ENCODE measurements at places on chromosomes 1 and 21.

DNA sequence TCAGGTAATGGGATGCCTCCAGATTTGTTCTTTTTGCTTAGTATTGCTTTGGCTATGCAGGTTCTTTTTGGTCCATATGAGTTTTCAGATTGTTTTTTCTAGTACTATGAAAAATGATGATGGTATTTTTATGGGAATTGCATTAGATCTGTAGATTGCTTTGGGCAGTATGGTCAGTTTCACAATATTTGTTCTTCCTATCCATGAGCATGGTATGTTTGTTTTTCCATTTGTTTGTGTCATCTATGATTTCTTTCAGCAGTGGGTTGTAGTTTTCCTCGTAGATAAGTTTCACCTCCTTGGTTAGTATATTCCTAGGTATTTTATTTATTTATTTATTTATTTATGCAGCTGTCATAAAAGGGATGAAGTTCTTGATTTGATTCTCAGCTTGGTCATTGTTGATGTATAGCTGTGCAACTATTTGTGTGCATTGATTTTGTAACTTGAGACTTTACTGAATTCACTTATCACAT is 103.9 kb upstream of the DNAH14 start:
- no peak for DNase-seq

GRCh38 chr1:228374711-228375577 is 31.7 kb downstream of the TRIM11 start:
- peak; percentile 69 for DNase-seq

DNA sequence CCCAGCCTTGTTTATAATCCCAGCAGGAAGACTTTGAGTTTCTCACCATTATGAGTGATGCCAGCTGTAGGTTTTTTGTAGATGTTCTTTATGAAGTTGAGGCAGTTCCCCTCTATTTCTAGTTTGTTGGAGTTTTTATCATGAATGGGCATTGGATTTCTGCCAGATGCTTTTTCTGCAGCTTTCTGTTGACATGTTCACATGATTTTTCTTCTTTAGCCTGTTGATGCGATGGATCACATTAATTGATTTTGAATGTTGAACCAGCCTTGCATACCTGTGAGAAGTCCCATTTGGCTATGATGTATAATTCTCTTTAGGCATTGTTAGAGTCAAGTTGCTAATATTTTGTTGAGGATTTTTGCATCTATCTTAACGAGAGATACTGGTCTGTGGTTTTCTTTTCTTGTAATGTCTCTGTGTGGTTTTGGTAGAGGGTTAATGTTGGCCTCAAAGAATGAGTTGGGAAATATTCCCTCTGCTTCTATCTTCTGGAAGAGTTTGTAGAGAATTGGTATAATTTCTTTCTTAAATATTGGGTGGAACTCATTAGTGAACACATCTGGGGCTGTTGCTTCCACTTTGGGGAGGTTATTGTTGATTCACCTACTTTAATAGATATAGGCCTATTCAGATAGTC is 33.2 kb downstream of the ZBTB40 start:
- no peak for DNase-seq

GRCh38 chr1:5751833-5752745 is 240.1 kb downstream of the NPHP4 start:
- DNase-seq = no peak

- no peak for DNase-seq
These were observed 11.3 kb downstream of the GBP2 start for GRCh38 chr1:89114662-89115061.

- no peak for DNase-seq
These were observed 25.5 kb upstream of the PSMG1 start for GRCh38 chr21:39208624-39209333.

GRCh38 chr21:45019887-45020537 is 54.4 kb upstream of the ADARB1 start:
- no peak for DNase-seq

DNA sequence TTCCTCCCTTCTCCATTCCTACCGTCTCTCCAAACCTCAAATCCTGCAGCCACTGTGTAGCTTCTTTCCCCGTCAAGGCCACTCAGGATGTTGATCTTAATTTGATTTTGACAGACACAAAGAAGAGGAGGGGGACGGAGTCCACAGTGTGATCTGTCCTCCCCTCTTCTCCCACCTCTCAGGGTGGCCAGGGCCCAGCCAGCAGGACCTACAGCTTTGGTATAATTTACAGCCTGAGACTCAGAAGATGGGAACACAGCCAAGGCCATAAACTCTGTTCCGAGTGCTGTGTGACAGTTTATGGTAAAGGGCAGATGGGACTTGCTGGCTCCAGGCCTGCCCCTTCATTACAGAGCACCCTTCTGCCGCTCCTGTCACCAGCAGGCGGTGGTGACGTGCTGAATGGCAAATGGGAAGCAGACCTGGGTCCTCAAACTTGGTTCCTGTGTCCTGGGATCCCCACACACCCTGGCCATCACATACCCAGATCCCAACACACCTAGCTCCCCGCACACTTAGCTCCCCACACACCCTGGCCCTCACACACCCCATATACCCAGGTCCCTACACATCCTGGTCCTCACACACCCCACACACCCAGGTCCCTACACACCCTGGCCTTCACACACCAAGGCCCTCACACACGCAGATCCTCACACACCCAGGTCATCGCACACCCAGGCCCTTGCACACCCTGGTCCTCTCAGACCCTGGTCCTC is 71.6 kb downstream of the CD2 start:
- no peak for DNase-seq

All from ACHN (cell line).